ENCODE measurements at places on chromosomes 1 and 21.

DNA sequence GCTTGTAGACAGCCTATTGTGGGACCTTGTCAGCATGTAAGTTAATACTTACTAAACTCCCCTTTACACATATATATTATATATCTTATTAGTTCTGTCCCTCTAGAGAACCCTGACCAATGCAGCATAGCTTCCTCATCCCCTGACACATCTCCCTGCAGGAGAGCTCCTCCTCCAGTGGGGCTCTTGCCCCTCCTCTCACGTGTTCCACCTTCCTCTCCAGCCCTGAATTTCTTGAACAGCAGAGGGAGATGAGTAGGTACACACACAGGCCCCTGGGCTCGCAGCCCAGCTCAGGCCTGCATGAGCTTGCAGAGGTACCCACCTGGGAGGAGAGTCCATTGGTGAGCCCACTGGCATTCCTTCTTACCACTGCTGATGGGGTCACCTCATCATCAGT is 27.3 kb upstream of the GOLT1A start:
- ATAC-seq = no peak

DNA sequence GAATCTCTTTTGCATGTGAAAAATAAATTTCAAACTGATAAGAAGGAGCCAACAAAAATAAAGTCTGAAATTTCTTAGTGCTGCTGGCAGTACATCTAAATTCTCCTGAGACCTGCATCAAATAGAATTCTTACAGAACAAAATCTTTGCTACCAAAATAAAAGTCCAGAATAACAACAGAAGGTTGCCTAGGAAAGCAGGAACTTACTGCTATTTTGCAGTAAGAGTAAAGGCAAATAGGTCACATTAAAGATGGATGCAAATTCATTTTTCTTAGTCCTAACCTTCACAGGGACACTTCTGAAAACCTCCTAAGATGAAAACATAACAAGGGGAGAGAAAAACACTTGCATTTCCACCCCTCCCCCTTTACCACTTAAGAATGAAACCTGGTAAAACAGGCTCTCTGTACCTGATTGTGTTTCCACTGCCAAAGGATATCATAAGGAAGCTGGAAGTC is 59.0 kb downstream of the RUSC1 start:
- no peak for ATAC-seq

- no peak for ATAC-seq
These were observed 16.7 kb downstream of the COL6A1 start for GRCh38 chr21:45998276-45998701.

DNA sequence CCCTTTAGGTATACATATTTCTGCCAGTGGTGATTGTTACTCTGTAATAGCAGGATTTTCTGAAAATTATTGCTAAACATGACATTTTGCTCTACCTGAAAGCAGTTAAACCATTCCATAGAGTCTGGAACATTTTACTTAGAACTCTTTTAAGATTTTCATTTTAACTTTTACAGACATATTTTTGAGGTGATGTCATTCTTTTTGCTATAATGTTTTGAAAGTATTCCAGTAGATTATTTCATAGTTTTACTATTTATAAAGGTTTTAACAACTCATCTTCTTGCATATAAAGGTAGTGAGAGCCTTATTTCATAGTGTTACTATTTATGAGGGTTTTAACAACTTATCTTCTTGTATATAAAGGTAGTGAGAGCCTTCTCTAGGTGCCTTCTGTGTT is 42.9 kb downstream of the PTBP2 start:
- no peak for ATAC-seq

GRCh38 chr1:54885807-54886723 is 930 bp downstream of the DHCR24 start:
- no peak for ATAC-seq

DNA sequence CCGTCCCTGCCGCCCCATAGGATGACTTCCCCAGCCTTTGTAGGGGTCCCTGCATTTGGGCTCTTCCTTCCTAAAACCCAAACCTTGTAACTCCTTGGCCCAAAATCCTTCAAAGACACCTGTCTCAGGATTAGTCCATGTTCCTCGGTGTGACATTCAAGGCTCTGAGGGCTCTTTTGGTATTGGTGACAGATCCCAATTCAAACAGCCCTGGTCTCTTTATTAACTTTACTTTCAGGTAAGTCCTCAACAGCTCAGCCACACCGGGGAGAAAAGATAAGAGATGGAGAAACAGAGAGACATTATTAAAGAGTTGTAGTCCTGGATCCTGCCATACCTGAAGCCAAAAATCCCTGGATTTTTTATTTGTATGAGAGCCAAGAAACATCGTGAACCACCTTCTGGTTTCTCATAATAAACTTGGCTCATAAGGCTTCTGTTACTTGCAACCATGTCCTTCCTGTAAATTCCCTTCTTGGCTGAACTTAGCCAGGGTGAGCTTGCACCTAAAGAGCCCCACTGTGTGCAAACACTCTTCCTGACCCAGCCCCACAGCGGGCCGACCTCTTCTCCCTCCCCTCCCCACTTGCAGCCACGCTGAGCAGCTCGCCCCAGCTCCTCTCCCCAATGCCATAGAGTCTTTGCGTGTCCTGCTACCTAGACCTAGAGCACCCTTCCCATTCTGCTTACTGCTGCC is 7.9 kb upstream of the MATN1 start:
- ATAC-seq = no peak

- ATAC-seq = no peak
These were observed 363.6 kb upstream of the VAMP3 start for GRCh38 chr1:7407544-7407895.

DNA sequence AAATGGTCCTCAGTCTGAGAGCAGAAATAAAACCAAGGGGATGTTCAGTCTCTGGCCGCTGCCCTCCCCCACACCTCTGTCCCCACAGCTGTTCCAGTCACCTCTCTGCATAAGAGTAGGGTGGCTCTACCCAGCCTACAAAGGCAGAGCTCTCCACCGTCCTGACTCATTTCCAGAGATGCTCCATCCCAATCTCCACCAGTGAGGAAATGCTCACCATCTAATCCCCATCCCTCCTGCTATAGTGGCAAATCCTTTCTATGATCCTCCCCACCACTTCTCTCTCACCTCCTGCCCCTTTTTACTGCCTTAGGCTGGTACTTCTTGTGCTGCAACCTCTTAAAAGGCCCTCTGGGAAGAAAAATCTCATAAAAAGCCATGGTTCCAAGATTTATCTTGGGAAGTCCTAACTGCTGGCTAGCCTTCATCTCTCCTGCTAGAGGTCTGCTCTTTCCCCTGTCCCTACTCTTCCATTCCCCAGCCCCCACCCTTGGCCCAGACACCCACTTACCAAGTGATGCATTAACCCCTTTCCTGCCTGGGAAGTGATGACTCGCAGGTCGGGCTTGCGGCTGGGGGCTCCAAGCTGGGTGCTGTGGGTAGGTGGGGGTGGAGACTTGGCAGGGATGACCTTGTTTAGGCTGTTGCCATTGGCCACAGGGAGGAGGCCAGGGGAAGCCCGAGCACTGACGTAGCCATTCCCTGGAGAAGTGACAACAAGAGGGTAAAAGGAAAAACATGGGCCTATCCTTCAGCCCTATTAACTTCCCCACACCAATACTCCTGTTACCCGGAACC is 23.9 kb downstream of the MEF2D start:
- ATAC-seq = no peak

- no peak for ATAC-seq
These were observed 685.4 kb downstream of the PTPRU start for GRCh38 chr1:29921741-29922140.

DNA sequence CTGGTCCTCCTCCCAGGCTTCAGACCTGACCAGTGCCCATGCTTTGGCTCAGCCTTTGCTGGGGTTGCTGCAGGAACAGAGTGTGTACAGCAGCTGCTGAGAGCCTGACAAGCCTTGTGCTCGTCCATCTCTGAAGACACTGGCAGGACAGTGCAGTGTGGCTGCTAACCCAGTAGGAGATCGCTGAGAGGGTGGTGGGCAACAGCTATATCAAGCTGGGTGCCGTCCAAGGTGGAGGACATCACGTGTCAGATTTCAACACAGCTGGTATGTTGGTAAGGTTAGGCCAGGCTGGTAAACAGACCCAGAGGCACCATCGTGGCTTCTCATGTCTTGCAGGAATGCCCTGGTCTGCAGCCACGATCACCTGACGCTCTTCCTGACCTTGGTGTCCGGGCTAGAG is 17.9 kb upstream of the SLC25A34 start:
- ATAC-seq = no peak

GRCh38 chr1:180168786-180169639 is 14.3 kb downstream of the QSOX1 start:
- peak; percentile 51 for ATAC-seq

DNA sequence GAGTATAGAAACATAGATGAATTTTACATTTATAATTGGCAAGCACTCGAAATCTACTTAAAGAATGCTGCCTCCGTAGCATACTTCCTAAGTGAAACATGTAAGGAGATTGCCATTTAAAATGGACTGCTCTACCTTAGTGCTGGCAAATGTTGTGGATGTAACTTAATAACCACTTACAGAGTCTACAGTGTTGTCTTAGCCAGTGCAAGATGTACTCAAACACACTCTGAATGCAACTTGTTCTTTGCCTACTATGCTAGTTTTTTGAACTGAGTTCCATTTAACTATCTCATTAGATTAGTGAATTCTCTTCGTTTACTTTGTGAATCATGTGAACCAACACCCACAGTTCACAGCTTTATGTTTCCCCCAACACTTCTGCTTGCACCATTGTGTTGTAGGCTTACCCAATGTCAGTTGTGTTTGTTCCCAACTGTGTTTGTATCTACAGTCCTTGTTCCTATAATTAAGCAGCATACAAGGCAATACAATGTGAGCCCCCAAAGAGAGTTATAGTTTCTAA is 345.5 kb upstream of the LYPLAL1 start:
- no peak for ATAC-seq

DNA sequence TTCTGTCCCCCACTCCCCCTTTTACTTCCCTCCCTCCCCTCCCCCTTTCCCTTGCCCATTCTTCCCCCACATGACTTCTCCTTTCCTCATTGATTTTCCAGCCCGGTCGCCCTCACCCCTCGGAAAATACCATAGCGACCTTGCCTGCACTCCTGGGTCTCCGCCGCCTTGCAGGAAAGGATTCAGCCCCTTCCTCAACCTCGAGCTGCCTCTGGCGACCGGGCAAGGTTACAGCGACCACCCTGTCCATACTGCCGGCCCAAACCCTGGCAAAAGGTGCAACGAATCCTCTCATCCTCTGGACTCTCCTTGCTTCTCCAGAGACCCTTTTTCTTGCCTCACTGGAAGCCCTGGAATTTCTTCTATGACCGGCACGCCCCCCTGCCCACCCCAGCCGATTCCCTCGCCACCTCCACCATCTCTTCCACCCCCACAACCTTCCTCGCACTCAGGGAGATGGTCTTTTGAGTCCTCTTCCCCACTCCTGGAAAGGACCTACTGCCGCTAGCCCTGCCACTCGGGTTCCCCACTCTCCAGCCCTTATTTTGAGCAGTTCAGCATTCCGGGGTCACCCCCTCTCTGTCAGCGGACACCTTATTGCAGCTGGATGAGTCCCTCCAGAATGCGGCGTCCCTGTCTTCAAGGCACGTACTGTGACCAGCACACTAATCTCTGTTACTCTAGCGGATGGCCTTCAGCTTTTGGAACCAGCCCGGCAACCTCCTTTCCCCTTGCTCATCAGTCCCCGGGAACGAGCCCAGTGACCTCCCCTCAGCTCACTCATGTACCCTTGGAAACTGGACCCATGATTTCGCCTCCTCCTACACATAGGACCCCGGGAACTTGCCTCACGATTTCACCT is 846 bp downstream of the NSUN4 start:
- no peak for ATAC-seq

- ATAC-seq = no peak
These were observed 134.9 kb upstream of the MAP1LC3C start for GRCh38 chr1:242133796-242134195.

GRCh38 chr21:34619841-34620665 is 5.1 kb upstream of the RCAN1 start:
- ATAC-seq = no peak

- no peak for ATAC-seq
These were observed 1.6 kb downstream of the NFIA start for GRCh38 chr1:61083807-61084440.

- ATAC-seq = no peak
These were observed 1.3 kb downstream of the PLA2G2E start for GRCh38 chr1:19922015-19922688.

DNA sequence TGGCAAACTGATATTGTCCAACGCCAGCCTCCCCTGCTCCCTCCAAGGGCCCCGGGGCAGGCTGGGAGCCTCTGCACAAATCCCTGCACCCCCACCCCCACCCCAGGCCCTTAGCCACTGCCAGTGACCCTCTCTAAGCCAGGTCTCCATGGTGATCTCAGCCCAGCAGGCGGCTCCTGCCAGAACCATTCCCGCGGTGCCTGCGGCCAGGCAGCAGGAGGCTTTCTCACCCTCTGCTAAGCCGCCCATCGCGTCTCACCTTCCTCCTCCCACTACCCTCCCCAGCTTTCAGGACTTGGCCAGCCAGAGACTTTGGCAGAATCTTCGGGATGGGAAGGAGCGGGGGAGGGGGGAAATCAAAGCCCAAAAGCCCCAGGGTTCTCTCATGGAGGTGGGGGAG is 46.8 kb upstream of the WASF2 start:
- no peak for ATAC-seq

GRCh38 chr1:3787349-3787715 is 9.0 kb downstream of the LRRC47 start:
- ATAC-seq = peak; percentile 95

Measured in activated CD4-positive, CD25-positive, alpha-beta regulatory T cell treated with anti-CD3 and anti-CD28 coated beads, Interleukin-2, amount 50 U/mL, for 24 hours (primary cell).